ENCODE measurements at places on chromosomes 11 and 22.

DNA sequence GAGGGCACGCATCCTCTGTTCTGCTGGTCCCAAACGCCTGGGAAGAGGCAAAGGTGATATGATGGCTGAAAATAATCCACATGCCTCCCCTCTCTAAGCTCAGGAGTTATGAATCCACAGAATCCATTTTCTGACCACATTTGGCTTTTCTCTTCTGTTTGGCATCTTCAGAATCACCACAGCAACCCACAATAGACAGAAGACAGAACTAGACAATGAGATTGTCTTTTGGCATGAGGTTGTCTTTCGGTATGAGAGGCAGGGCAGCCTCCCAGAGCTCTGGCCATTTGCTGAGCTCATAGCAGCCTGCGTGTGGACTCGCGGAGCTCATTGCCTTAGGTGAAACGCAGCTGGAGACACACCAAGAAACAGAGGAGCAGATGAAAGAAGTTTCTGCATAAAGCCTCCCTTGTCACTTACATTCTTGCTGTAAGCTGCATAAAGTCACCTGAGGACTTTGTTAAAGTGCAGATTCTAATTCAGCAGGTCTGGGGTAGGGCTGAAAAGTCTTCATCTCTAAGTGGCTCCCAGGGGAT is 868.0 kb downstream of the NTM start:
- no peak for DNase-seq

- peak; percentile 10 for DNase-seq
These were observed 28.2 kb upstream of the OPCML start for GRCh38 chr11:133560472-133560855.

DNA sequence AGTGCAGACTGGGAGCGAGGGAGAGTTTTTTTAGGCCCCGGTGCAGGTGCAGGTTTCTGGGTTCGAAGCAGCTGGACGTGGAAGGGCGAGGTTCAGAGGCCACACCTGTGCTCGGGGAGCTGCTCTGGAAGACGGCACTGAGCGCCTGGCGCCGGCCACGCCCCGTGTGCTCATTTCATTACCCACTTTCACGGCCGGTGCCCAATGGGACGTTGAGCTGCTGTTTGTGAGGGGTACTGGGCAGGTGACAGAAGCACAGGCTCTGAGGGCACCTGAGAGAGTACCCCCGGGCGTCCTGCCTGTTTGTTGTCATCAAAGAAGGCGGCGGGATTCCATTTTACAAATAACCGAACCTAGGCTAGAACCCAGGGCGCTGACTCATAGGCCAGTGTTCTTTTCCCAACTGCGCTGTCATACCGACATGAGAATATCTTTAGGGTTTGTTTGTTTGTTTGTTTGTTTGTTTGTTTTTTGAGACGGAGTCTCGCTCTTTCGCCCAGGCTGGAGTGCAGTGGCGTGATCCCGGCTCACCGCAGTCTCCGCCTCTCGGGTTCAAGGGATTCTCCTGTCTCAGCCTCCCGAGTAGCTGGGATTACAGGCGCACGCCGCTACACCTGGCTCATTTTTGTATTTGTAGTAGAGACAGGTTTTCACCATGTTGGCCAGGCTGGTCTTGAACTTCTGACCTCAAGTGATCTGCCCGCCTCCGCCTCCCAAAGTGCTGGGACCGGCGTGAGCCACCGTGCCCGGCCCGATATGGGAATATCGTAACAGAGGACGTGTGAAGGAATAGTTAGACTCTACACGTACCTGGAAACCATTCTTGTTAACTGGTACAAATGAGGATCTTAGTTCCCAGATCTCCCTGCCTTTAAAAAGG is 16.6 kb upstream of the SPTBN2 start:
- DNase-seq: no peak

- no peak for DNase-seq
These were observed 424.6 kb downstream of the BUD13 start for GRCh38 chr11:116348226-116348625.

DNA sequence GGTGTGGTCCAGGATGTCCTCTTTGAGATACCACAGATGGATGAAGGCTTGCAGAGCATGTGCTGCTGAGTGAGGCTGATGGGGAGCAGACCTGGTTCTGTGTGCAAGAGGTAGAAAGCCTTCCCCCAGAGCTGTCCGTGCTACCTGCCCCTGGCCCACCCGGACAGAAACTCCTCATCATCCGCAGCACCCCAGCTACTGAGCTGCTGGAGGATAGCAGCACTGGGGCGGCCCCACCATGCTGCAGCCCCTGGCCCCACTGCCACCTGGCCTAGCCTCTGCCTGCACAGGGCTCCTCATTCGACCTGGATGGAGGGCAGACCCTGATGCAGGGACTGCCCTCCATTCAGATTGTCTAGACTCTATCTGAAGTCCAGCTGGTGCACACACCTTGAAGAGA is 50.5 kb downstream of the NCAPD3 start:
- DNase-seq: no peak

DNA sequence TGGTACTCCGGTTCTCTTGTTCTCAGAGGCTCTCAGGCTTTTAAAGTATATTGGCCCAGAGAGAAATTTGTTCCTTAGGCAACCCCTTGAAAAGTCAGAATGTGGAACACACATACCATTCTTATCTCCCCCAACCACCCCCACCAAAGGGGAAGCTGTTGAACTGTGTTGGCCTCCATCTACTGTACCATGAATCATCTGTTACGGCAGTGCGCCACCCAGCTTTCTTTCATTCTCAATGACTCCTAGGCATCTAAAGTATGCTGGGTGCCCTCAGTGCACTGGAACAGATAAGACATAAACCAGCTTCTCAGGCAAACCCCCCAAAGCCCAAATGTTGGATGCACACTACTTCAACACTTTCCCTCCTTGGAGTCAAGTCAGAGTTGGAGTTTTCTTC is 696.2 kb upstream of the TENM4 start:
- peak; percentile 75 for DNase-seq

DNA sequence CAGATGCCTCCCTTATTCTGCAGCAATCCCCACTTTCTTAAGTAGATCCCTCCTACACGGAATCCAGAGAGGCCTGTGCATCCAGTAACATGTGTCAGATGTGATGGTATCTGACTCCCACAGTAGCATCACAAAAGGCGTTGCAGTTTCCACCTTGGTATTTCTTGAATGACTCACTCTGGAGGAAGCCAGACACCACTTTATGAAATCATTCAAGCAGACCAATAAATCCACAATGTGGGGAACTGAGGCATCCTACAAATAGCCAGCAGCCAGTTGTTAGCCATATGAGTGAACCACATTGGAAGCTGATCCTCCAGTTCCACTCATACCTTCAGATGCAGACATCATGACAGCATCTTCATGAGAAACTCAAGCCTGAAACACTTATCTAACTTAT is 798.1 kb downstream of the OPCML start:
- peak; percentile 98 for DNase-seq

- DNase-seq: peak; percentile 40
These were observed 1.7 kb upstream of the RCOR2 start for GRCh38 chr11:63918507-63919191.

- DNase-seq: no peak
These were observed 5.8 kb downstream of the MYOD1 start for GRCh38 chr11:17725174-17725573.

- DNase-seq: peak; percentile 57
These were observed at the start of gene SCN4B for GRCh38 chr11:118152552-118153471. Gene SCN4B (minus strand): TSS chr11:118152823. CDS start chr11:118152673, 150 bp downstream.

DNA sequence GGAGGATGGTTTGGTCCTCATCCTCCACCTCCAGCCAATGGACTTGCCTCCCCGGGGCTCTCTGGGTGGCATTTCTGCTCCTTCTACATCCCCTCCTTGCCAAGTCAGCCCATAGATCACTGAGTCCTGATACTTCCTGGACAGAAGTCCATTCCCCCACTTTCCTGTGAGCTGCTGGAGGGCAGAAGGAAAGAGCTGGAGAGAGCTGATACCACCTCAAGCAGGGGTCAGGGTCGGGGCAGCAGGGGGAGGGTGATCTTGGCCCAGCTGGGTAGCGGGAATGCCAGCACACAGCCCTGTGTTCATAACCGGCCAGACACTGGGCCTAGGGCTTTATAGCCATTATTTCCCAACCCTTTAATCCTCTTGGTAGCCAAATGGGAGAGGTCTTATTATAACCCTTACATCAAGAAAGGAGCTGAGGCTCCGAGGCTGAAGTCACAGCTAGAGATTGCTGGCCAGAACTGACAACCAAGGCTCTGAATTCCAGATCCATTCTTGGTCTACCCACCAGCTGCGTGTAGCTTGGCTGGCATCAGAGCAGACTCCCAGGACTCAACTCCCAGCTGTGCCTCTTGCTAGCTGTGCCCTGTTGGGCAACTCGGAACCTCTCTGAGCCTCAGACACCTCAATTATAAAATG is 39.9 kb downstream of the CD6 start:
- DNase-seq: no peak

GRCh38 chr22:49593509-49593908 is 234.2 kb downstream of the BRD1 start:
- DNase-seq: no peak

DNA sequence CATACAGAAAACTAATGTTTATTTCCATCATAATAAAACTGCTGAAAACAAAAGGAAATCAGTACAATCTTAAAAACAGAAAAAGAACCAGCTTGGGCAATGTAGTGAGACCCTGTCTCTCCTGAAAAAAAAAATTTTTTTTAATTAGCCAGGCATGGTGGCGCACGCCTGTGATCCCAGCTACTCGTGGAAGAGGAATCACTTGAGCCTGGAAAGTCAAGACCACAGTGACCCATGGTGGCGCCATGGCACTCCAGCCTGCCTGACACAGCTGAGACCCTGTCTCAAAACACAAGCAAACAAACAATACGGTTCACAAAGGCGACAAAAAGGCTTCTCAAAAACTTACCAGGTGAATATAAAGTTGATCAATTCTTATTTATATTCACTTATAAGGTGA is 289.7 kb downstream of the BRD1 start:
- no peak for DNase-seq
